Uterus (tissue), 4 donors: ENCODE measurements at places on chromosomes 6 and 20. TPM values are rescaled to one million over a fixed set of nuclear protein-coding genes. Genes with fewer than 3 reads are reported as not detected.

Gene GRM1
- 0.12 TPM for total RNA-seq

GRCh38 chr6:57255451-57256169, 33.5 kb upstream of the RAB23 start:
- no peak for DNase-seq

Gene PCK1
- total RNA-seq: 1.8 TPM

DNA sequence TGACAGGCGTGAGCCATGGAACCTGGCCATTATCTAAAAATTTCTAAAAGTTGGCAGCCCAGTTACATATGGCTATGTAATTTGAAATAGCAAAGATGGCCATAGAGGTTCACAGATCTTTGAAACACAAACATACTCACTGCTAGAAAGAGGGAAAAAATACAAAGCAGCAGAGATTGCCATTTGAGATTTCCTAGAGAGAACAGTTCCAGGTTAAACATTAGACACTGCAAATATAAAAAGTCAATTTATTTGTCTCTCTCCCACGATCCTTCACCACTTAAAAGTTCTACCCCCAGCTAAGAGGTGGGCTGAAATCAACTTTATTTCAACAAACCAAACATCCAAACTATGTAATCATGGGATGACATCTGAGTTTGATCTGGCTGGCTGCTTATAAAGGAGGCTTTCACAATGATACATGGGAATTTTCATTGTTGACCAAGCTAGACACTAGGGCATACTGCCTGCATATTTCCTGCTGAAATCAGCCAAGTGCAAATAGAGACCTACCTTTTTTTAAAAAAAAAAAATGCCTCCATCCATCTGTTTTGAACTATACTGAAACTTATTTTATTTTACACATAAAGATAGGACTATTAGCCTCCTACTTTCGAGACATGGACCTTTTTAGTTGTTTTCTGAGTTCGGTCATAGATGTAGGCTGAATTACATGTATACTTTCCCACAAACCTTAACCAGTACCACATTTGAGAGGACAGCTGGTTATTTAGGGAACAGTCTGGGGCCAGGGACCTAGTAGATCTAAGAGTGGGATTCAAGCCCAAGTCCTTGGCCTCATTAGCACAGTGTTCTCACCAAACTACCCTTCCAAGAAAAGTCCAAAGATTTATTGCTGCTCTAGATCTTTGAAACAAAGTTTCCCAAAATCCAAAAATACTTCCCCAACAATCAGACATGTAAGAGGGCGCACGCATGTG, 16.6 kb downstream of the DCDC2 start:
- no peak for DNase-seq

Gene SNAI1
- total RNA-seq: 1.1 TPM

Gene HCK
- 1.3 TPM for total RNA-seq

DNA sequence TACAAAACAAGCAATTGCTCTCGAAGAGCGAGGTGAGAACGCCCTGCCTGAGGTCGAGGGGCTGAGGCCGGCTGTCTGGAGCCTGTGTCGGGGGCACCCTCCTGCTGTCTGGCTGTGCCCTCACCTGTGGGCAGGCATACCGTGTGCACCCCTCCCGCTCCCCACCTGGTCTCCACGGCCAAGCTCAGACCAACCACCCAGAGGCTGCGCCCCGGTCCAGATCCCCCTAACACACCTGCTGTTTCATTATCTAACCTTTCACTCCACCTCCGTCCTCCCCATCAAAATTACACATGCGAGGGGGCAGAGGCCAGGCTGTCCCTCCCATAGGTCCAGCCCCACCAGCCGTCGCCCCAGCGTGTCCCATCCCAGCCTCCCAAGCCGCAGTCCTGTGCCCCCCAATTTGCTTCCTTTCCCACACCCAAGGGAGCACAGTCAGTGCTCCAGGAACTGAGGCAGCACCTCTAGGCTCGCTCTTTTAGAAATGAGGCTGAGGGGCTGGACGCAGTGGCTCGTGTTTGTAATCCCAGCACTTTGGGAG, 35.2 kb downstream of the NTSR1 start:
- DNase-seq: no peak

DNA sequence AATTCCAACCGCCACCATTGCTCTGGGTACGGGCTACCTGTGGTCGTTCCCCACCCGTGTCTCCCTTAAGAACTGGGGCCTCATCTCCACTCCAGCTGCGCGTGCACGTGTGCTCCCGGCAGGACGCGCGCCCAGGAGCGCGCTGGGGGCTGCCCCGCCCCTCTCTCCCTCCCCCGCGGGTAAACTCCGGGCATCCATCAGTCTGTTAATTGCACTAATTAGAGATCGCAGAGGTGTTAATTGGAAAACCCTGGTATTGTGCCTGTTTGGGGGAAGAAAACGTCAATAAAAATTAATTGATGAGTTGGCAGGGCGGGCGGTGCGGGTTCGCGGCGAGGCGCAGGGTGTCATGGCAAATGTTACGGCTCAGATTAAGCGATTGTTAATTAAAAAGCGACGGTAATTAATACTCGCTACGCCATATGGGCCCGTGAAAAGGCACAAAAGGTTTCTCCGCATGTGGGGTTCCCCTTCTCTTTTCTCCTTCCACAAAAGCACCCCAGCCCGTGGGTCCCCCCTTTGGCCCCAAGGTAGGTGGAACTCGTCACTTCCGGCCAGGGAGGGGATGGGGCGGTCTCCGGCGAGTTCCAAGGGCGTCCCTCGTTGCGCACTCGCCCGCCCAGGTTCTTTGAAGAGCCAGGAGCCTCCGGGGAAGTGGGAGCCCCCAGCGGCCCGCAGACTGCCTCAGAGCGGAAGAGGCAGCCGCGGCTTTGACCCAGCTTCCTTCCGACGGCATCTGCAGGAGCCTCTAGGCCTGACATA, 14.4 kb downstream of the FOXP4 start:
- DNase-seq: peak; percentile 72

DNA sequence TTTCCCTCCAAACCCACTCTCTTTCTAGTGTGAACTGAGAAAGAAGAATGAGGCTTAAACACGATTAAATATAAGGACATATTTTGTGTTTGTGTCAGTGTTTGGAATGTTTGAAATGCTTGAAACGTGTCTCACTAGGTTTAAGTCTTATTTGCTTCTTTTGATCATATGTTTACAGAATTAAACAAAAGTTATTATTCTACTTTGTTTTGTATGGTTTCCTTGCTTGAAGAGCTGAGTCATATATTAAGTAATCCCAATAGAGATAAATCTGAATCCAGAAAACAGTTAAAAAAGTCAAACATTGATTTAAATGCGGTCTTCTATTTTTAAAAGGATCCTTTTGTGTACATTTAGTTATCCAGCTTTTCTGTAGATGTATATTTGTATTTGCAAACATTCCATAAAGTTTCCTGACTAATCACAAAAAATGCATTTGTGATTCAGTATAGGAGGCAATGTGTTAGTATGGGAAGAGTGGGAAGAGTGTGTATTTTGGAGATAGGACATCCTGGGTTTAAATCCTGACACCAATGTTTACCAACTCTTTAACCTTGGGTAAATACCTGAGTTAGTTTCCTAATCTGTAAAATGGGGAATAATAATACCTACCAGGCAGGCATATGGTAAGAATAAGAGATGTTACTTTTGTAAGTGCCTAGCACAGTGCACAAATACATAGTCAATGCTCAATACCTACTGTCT, 72.9 kb downstream of the TSBP1 start:
- no peak for DNase-seq

DNA sequence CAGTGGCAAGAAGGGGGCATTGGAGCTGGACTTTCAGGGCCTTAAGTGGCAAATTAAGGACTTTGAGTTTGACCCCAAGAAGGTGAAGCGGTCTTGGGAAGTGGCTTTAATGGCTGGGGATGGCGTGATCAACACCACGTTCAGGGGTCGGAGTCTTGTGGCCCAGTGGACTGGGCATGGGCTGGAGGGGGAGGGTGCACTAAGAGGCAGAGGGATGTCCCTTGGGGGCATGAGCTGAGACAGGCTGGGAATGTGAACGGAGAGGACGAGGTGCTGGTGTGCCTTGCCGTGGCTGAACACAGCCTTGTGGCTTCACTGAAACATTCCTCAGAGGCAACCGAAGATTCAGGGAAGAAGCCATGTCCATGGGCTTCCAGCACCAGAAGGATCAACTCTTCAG, 227.0 kb downstream of the SYNDIG1 start:
- no peak for DNase-seq

Gene SLA2
- 0.88 TPM for total RNA-seq

- no peak for DNase-seq
These were observed 126.0 kb upstream of the LRFN2 start for GRCh38 chr6:40713002-40713719.

- no peak for DNase-seq
These were observed 6.0 kb downstream of the TREM1 start for GRCh38 chr6:41280381-41281057.

GRCh38 chr6:140041056-140041455, 666.6 kb upstream of the CITED2 start:
- no peak for DNase-seq

DNA sequence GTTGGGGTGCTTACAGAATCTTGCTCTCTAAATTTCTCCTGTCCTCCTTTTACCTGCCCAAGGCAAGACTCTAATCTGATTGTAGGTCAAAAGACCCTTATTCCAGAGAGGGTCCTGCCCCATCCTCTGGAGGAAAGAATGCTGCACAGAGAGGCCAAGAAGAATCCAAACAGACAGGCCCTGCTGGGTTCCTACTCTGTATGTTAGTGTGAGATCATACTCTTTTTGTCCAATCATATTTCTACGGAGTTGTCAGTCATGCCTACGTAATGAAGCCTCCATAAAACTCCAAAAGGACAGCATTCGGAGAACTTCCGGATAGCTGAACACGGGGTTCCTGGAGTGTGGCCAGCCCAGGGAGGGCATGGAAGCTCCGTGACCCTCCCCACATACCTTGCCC, 50.5 kb downstream of the VEGFA start:
- no peak for DNase-seq
